ENCODE measurements at places on chromosomes 5 and 9.

DNA sequence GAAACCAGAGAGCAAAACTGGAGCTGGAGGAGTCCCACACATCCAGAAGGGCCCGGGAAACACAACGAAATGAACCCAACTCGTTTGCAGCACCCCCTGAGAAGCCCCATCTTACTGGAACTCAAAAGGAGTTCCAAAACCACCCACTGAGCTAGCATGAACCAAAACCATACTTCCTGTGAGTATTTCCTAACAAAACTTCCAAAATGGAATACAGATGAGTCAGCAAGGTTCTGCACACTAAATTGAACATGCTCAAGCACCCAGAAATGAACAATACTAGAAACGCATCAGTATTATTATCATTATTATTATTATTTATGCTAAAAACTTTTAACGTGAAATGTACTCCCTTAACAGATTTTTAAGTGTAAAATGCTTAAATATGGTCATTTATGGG, 8.0 kb upstream of the SPOCK1 start:
- no peak for DNase-seq

DNA sequence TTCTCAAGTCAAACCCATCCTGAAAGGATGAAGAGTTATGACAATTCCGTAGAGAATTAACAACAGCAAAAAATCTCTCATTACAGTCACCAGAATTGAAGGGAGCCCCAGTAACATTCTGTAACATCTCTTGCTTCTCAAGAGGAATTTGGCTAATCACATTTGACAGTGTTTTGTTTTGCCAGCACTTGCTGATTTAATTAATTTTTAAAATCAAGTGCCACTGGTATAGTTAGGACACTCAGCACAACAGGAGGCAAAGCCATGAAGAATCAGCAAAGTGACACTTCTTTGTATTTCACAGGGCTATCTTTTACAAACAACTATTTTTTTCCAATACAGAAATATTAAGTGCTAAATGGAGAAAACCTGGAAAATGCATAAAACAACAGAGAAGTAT, 152.8 kb downstream of the MCTP1 start:
- DNase-seq, result no peak

GRCh38 chr5:99460701-99461100, 531.9 kb upstream of the CHD1 start:
- no peak for DNase-seq

DNA sequence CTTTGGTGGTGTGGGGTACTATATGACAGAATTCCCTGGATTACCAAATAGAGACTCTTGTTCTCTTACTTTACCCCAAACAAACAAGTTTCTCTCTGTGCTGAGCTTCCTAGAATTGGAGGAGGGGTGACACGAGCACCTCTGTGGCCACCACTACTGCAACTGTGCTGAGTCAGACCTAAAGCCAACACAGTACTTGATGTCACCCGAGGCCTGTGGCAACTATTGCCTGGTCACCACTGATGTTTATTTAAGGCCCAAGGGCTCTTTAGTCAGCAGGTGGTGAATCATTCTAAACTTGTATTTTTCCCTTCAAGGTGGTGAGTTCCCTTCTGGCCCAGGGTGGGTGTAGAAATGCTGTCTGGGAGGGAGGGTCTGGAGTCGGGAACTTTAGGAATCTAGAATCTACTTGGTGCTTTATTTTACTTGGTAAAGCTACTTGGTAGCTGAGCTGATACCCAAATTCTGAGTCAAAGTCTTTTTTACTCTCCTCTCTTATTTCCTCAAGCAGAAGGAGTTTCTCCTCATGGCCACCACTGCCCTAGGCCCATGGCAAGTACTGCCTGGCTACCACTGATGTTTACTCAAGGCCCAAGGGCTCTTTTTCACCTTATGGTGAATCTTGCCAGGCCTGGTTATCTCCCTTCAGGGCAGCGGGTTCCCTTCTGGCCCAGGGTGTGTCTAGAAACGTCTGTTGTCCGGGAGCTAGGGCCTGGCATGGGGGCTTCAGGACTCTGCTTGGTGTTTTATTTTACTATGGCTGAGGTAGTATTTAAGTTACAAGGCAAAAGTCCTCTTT, 9.8 kb downstream of the LURAP1L start:
- DNase-seq, result no peak

- no peak for DNase-seq
Observed at GRCh38 chr5:68182534-68182933, 33.0 kb upstream of the PIK3R1 start.

DNA sequence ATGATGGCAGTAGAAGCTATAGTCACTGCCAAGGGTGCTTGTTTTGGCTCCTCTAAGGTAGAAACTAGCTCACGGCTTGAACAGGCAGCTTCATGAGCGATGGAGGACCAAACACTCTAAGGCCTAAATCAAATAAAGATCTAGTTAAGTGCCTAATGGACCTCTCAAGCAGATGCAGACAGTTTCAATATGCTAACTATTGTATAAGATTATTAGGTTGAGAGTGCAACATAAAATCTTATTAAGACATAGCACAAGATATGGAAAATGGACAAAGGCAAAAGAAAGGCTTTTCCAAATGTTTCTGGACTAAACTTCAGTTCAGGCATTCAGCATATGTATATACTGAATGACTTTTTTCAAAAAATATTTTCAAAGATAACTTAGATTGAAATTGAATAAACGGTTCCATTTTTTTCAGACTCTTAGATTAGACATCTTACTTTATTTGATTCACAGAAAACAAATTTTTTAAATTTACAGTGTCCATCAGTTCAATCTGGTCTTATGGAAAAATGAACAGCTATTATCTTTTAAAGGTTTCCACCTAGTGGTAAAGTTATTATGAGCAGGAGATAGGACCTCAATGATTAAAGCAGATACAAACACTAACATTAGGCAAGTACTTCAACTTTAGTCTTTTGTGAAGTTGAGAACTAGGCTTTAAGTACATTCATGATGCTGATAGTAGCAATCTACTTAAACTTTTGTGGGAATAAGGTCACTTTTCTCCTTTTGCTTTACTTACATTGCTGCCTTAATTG, 1167.7 kb downstream of the MAT2B start:
- DNase-seq, result no peak

DNA sequence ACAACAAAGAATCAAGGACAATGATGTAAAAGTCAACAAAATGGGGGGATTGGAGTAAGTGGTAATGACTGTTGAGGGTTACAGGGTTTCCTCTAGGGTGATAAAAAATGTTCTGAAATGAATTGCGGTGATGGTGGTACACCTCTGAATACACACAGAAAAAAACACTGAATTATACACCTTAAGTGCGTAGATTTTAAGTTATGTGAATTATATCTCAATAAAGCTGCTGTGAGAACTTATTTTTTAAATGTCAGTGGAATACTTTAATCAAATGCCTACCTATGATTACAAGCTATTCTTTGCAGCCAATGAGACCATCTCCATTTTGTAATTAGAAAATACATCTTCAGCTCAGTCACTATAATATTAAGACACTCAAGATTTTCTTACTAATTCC, 53.5 kb downstream of the ZNF608 start:
- no peak for DNase-seq

DNA sequence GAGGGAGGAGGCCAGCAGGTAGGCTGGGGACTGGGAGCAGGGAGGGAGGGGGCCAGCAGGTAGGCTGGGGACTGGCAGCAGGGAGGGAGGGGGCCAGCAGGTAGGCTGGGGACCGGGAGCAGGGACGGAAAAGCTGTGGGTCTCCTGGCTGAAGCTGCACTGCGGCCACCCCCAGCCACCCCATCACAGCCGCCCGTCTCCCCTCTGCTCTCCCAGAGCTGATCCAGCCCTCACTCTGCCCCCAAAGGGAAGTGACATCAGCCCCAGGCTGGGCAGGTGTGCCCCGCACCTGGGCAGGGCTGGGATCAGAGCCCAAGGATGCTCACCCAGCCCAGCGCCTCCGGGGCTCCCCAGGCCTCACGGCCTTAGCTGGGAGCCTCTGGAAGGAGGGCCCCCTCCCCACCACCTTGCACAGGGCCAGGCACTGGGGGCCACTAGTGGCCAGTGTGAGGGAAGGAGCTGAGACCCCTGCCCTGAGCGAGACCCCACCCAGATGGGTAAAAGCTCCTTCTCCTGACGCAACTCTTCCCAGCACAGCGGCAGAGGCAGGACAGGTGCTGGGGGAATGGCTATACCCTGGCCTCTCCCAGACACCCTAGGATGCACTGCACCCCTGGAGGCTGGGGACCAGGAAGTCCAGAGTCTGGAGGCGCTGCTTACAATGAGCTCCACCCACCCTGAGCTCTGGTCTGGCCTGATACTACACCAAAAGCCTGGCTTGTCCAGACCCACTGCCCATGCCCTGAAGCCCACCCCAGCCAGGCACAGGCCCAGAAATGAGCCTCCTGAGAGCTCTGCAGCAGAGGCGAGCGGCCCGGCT, 11.6 kb downstream of the AGPAT2 start:
- no peak for DNase-seq

- DNase-seq, result no peak
Observed at GRCh38 chr5:173493846-173494245, 122.6 kb downstream of the BOD1 start.

- no peak for DNase-seq
Observed at GRCh38 chr9:114138552-114138971, 16.8 kb upstream of the COL27A1 start.

DNA sequence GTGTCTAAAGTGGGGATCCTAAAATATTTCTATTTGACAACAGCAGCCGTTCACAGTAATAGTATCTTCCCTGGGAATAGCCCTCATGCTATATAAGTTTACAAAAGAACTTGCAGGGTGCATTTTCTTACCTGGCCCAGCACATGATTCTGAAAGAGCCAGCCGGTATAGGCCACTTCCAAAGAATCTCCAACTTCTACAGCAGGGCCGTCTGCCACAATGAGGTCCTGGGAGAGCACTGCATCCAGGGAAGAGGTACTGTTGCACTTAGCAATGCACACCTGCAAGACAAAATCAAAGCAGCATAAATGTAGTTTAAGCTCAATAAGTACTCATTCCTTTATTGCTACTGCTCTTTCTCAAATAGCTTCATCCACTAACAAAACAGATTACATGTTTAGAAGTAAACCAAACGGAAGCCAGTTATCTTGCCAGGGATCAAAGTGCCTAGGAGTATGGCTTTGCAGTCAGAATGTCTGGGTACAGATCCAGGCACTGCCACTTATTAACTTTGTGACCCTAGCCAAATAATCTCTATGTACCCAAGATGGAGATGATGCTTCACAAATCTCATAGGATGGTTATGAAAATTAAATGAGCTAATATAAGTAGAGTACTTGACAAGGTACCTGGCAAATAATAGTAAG, 21.3 kb downstream of the FKBP15 start:
- no peak for DNase-seq

- no peak for DNase-seq
Observed at GRCh38 chr9:122944960-122945888, 4.4 kb downstream of the RABGAP1 start.

- no peak for DNase-seq
Observed at GRCh38 chr9:70352802-70353201, 61.7 kb downstream of the KLF9 start.

DNA sequence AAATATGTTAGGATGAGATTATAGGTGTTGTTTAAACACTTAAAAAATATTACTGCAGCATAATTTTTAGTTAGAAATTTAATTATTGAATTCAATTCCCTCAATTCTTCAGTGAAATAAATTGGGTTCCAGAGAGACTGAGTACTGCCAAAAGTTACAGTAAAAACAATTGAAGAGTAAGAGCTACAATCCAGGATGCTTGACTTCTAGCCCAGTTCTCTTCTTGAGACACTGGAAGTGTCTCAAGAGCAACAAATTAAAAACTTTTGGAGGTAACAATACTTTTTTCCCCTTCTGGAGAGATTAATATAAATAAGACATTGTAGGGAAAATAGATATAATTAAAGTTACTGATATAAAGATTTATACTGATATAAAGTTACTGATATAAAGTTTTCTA, 8.3 kb downstream of the ITGA1 start:
- no peak for DNase-seq

DNA sequence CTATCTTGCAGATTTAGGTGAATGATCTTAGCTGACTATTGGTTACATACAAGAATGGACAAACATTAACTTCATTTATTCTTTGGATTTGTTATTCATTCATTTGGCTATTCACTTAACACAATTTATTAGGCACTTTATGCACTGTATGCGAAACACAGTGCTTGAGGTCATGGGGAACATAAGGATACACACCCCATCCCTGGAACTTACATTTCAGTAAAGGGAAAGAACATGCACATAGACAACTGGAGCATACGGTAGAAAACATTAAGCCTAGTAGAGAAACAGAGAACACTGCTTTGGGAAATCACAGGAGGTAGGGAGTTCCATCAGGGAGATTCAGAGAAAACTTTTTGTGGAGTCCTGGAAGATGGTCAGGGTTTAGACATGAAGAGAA, 22.2 kb downstream of the LIX1 start:
- DNase-seq, result no peak

DNA sequence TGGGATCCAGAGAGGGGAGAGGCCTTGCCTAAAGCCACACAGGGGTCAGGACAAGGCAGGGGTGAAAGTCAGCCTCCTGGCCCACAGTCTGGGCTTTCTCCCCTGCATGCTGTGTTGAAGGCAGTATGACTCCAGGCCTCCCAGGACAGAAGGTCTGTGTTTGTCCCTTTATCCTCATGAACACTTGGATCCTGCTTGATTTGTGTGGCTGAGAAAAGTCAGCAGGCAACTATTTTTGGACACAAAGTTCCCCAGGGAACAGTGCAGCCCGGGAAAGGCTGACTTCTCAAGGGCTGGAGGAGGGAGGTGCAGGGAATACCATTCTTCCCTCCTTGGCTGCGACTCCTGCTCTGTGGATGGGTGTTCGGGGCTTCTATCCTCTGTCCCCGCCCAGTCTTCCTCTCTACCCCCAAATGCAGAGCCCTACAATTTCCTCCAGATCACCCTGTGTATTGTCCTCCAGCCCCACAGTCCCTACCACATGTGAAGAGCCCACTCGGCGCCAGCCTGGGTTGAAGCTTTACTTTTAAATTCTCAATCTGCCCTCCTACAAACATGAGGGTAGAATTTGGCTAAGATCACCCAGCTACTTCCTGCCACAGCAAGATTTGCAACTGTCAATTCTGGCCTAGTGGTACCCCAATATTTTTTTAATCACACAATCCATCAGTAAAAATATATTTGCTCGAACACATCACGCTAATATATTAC, 4.1 kb downstream of the AKNA start:
- no peak for DNase-seq

- DNase-seq, result no peak
Observed at GRCh38 chr9:10003047-10003446, 609.8 kb downstream of the PTPRD start.

DNA sequence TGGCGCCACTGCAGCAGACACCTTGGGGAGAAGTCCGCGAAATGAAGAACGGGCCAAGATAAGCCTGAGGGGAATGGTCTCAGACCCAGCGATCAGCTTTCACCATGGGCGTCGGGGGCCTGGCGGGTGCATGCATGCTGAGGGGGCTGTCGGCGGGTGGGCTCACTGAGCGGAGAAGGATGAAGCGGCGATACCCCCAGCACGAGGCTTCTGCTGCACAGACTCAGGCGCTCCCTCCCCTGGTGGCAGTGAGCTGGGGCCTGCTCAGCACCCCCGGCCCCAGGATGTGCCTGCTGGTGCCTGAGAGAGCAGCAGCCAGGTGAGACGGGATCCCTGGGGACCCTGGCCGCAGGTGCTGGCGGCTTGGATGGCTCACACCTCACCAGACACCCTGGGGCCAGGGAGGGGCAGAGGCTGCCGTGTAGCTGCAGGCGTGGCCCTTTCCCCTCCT, 31.2 kb downstream of the CEP72 start:
- no peak for DNase-seq

Data from cerebellar nuclear complex (tissue), 1 donor.